ENCODE measurements at places on chromosomes 12 and 14.

- no peak for DNase-seq
Observed at GRCh38 chr12:10736463-10736862, 13.3 kb upstream of the YBX3 start.

DNA sequence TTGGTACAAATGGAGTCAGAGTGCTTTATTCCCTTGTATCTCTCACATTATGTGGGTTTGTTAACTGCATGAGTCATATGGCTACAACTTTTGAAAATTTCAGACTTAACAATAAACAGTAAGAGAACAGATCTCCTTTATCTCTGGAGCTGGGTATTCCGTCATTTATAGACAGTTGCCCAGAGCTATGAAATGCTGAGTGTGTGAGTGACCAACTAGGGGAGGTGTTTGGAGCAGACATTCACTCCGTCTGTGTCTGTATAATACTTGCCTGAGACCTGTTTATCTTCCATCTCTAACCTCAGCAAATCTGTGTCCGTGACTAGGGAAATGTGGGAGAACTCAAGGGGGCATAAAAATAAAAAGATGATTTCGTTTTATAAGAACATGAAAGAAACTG is 279.9 kb upstream of the FAR2 start:
- peak; percentile 40 for DNase-seq

DNA sequence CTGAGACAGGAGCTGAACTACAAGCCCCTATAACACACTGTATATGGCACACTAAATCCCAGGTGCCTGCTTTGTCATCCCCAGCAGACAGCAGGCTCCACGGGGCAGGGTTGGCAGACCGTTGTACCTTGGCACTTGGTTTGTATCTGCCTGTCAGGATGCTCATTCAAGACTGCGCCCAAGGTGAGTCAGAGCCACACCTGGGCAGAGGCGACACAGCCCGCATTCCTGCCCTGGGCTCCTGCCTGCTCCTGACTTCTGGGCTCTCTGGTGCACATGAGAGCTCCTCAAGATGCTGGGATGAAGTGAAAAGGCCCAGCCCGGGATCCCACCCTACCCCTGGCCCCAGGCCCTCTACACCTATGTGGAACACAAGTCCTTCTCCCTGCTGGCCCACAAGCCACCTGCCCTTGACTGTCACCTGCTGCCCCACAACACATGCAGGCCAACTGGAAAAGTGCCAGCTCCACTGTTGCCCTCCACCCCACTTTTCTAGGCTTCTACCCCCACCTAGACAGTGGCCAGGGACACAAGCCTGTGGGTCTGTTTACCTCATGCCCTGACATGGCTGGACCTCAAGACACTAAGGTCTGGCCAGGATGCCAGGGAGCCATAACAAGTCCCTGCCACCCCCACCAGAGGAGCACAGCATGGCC is 30.8 kb upstream of the PNMA1 start:
- DNase-seq = no peak

DNA sequence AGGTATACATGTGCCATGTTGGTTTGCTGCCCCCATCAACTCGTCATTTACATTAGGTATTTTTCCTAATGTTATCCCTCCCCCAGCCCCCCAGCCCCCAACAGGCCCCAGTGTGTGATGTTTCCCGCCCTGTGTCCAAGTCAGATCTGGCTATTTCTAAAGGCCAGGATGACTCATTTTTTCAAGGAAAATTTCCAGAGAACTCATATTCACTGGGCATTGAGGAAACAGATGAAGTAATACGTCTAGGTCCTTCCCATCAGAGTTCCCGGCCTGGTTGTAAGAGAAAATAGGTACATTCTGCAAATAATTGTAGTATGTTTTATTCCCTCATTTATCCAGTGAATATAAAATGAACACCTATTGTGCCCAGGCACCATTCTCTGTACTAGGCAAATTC is 345.2 kb downstream of the BCL11B start:
- peak; percentile 37 for DNase-seq

GRCh38 chr12:93106910-93107309 is 177.8 kb upstream of the EEA1 start:
- no peak for DNase-seq

DNA sequence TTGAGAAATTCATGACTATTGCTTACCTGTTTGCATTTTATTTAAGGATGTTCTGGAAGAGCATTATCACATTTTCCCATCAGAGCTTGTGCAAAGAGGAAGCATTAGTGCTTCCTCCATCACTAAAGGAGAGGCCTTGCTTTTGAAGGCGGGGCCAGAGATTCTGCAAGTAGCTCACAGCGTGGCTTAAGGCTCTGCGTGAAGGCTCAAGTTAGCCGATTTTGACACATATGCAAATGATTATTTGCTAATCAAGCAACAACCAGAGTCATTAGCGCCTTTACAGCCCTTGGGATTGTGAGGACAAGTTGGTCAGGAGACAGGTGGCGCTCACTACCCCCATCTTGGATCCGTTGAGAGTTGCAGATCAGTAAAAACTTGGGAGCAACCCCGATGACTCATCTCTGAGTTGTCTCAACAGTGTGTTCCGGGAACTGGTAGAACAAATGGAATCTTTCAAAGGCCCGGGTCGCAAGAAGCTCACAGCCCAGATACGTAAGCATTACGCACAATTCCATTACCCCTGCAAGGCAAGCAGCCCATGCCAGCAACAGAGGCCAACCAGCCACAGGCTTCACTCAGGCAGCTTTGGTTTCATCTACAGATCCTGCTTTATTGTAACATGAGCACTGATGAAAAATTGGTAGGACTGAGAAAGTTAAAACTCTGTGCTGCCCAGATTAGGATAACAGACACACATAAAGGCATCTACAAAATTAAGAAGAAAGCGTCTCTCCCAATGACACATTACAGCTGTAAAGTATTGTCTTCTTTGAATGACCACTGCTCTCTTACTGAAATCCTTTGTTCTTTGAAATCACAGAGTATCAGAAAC is 34.9 kb upstream of the SPTSSA start:
- peak; percentile 98 for DNase-seq

DNA sequence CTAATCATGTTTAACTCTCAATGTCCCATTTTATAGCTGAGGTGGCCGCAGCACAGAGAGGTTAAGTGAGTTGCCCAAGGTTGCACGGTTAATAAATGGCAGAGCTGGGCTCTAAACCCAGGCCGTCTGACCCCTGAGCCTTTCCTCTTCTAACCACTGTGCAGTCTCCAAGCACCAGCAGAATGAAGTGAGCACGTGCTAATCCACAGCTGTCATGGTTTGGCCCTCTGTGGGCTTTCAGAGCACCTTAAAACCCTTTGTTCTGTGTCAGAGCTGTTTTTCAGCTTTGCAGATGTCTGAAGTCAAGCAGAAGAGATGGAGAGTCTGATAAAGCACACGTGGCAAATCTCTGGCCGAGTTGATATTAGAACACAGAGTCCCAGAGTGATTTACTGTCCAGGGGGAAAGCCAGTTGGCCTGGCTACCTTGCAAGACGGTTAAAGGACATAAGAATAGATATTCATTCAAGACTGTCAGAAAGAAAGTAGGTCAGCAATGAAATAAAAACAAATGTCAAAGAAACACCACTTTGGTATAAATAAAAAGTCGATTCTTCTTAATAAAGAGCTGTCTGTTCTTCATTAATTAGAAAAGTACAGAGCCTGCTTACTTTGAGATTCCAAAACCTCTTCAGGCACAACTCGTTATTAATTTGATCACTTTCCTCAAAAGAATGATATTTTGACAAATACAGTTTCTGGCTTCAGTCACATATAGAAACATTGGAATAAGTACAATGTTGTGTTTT is 107.3 kb downstream of the CRADD start:
- peak; percentile 74 for DNase-seq

DNA sequence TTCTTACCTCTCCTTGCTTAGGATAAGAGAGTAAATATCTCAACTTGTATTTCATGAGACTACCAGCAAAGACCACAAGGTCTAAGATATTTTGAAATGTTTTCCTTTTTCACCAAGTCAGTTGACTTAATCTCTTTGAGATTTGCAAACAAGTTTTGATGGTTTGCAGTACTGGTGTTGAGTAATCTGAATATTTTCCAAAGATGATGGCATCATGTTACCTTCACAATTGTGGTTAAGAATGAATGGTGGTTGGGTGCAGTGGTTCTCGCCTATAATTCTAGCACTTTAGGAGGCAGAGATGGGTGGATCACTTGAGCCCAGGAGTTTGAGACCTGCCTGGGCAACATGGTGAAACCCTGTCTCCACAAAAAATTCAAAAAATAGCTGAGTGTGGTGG is 225.7 kb downstream of the TMTC2 start:
- DNase-seq = peak; percentile 18

GRCh38 chr12:47391566-47391965 is 311.8 kb upstream of the AMIGO2 start:
- no peak for DNase-seq

GRCh38 chr14:68312884-68313610 is 479.8 kb downstream of the ZFP36L1 start:
- no peak for DNase-seq

- no peak for DNase-seq
Observed at GRCh38 chr12:74489543-74489942, 48.1 kb upstream of the ATXN7L3B start.

GRCh38 chr12:31297572-31298514 is 28.1 kb downstream of the SINHCAF start:
- DNase-seq = no peak

DNA sequence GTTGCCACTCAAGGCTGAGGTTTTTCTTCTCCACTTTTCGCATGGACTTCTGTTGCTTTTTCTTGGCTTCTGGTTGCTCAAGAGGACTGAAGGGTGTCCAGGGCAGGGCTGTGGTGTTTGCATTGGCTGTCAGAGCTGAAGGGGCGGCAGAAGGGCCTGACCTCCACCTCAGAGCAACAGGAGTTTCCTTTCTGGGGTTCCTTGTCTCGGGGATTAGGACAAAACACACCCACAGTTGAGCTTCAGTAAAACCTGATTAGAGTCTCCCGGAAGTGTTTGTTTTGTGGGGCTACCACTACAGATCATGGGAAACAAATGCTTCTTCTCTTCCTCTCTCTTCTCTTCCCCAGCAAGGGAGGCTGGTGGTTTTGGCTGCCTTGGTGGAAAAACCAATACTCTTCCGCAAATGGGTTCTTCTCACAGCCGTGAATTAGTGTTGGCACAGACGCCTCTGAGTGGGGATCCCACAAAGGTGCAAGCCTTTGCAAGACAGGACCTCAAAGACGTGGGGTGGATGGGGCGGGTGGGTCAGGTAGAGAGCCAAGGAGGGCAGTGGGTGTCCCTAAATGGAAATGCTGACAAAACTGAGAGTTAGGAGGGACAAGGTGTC is 317.7 kb upstream of the TBX3 start:
- DNase-seq = no peak

DNA sequence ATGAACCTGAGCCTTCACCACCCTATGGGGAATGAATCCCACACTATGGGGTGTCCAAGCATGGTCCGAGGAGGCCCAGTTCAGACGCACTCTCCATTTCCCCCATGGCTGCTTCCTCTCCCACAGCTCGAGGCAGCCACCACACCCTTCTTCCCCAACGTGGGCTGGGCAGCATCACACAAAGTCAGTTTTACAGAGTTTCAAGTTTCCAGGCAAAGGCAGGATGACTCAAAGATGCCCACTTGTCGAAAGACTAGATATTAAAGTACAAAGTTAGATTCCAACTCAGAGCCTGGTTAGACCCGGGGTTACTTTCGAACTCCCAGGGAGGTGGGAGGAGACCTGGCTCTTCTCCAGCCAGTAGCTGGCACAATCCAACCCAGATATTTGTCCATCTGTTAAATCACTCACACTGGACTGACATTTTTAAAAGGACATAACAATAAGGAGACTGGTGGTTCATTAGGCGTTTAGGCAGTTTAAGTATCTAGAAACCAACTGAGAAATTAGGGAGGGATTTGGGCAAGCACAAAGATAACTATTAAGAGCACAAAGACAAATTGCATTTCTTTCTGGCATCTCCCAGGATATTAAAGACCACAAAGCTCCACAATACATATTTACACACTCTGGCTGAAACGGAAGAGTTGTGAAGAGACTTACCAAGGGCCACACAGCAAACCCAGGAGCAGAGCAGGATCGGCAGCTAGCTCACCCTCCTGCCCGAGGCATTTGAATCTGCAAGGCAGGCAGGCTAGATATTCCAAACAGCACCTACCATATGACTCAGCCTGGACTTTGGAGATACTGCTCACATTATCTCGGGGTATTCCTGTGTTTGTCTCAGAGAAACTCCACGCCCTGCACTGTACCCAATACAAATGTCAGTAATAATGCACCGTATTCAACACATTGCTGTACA is 34.8 kb downstream of the TMCC3 start:
- DNase-seq = peak; percentile 36

DNA sequence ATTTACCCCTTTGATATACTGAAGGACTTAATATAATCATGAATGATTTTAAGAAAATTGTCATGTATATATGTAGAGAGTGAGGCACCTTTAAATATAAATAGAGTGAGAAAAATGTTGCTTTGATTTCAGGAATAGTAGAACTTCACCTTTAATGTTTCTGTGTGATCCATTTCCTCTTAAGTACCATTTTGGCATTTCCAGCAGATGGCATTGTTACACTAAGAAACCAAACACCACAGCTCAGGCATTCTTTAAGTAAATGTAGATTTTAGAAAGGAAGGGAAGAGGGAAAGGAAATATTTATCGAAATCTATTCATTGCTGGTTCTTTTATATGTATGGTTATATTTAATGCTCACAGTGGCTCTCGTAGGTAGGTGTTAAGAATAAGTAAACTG is 556.7 kb upstream of the FBXO33 start:
- DNase-seq = peak; percentile 29

- DNase-seq = no peak
Observed at GRCh38 chr12:110426406-110426805, 22.9 kb upstream of the ANAPC7 start.

GRCh38 chr12:25939606-25940005 is 18.9 kb upstream of the RASSF8 start:
- no peak for DNase-seq

- DNase-seq = no peak
Observed at GRCh38 chr12:58812214-58812613, 108.1 kb downstream of the LRIG3 start.

DNA sequence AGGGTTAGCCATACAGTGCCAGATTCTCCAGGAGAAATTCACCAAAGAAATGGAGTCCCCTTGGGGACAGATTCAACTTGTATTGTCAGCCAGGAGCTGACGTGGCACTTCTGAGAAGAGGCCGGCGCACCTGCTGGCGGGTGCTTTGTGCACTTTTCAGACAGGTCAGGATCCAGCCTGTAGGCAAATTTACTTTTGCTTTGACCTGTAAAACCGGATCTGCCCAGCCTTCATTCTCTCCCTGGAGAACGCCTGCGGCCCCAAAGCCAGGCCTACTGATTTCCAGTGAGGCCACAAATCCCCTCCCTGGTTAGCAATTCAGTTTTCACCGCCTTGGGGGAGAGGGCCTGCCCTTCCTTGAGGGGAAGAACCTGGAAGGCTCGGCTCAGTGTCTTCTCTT is 17.4 kb downstream of the P2RX4 start:
- DNase-seq = no peak

DNA sequence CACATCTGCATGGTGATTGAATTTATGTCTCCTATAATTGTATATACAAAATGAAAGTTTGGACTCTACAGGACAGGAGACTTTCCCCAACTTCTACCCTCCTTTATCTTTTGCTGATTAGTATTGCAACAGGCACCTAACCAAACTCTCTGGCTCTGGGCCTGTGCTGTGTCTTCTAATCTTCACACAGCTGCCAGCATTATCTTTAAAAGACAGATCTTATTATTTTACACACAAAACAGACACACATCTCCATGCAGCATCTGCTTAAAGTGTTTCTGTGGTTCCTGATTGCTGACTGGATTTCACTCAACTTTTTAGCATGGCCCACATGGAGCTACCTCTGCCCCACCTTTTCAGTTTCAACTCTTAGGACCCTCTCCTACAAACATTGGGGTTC is 154.9 kb upstream of the PELI2 start:
- DNase-seq = no peak

GRCh38 chr14:86892152-86892956 is 1100.6 kb downstream of the GALC start:
- DNase-seq = peak; percentile 70

- peak; percentile 66 for DNase-seq
Observed at GRCh38 chr12:117367006-117367638, 5.7 kb upstream of the NOS1 start.
